Activated naive CD4-positive, alpha-beta T cell treated with Interleukin-2 at 50 U/mL for 16 hours (primary cell): ENCODE measurements at places on chromosomes 2 and 18.

GRCh38 chr2:11477994-11478393 lies 12.0 kb upstream of the E2F6 start:
- peak; percentile 83 for DNase-seq

GRCh38 chr18:62717925-62718800 lies 2.8 kb downstream of the PHLPP1 start:
- DNase-seq, result no peak

DNA sequence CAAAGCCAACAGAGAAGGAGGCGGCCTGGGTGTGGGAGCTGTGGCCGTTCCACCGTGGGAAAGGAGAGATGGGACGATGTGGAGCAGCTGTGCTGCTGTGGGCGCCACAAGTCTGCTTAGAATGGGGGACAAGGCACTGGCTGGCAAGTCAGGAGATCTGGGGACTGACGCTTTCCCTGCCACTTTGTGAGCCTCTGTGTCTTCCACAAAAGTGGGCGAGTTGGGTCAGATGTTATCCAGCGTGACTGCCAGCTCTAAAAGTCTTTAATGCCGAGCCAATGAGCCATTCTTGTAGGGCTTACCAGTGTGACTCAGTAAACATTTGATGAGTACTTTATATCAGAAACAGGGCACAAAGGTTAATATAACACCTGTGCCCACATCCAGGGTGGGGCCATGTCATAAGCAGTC lies 113.6 kb upstream of the MGAT5 start:
- no peak for DNase-seq

GRCh38 chr2:212957624-212958023 lies 193.8 kb downstream of the IKZF2 start:
- no peak for DNase-seq

- DNase-seq, result no peak
Measured at GRCh38 chr2:7634409-7634808, 717.2 kb downstream of the RNF144A start.
